ENCODE measurements at places on chromosomes 1 and 21.

- DNase-seq: peak; percentile 84
These were observed 1.6 kb upstream of the KCND3 start for GRCh38 chr1:111990878-111991718.

DNA sequence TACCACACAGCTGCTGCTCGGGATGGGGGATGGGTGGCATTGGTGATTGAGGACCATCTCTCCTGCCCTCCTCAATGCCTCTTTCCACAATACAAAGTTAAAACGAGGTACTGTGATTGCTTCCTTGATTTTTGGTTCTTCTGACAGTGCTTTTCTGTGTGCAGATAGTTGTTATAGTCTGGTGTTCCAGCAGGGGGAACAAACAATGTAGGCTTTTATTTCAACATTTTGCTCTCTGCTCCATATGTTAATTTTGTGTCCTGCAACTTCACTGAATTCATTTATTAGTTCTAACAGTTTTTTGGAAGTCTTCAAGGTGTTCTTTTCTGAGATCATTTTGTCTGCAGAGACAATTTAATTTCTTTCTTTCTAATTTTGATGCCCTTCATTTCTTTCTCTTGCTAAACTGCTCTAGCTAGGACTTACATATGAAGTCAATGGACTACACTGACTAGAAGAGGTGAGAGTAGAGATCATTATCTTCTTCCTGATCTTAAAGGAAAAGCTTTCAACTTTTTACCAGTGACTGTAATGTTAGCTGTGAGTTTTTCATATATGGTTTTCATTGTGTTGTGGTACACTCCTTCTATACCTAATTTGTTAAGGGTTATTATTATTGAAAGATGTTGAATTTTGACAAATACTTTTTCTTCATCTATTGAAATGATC is 45.4 kb downstream of the TNFSF18 start:
- DNase-seq: no peak

DNA sequence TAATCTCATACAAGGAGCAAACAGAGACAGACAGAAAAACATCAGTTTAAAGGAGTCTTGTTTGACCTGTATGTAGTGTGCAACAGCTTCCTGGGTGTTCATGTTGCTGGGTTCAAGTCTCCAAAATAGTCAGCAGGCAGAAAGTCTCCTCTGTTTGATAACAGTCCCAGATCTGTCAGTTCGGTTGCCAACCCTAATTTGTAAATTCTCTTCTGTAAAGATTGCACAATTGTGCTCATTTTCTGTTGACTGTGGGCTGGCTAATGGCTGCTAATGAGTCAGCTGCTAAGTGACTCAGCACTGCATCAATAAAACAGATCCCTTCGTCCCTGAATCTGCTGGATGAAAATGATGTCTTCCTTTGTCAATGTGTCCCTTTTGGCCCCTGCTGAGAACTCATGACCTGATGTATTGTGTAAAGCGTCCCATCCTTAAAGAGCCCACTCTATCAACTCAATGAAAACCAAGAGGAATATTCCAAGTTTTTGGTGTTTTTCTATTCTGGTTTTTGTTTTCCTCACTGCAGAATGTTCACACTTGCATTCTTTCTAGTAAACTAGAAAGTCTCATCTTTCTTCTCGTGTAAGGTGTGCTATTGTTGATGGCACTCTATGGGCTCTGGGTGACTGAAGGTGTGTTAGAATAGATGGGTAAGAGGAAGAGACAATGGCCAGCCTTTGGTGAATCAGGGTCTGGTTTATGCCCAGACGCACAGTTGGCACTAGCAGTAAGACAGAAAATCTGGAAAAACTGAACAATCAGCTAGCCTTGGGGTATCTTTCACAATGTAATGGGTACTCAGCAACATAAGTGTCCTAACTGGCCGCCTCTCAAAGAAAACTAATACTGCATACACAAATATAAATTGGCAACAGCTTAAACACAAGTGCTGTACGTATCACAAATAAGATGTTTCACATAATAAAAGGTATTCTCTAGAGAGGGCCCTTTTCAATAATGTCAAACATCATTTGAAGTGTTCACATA is 75.1 kb upstream of the SIPA1L2 start:
- no peak for DNase-seq

DNA sequence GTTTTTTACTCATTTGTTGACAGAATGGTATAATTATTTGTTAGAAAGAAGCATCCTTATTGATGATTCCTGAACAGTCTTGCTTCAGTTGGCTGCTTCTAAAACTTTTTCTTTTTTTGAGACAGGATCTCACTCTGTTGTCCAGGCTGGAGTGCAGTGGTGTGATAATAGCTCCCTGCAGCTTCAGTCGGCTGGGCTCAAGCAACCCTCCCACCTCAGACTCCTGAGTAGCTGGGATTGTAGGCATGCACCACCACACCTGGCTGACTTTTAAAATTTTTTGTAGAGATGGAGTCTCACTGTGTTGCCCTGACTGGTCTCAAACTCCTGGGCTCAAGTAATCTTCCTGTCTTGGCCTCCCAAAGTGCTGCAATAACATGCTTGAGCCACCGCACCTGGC is 38.8 kb downstream of the MACF1 start:
- DNase-seq: no peak

- DNase-seq: no peak
These were observed 149.5 kb upstream of the HP1BP3 start for GRCh38 chr1:20936621-20937020.

GRCh38 chr1:17276568-17276967 is 27.7 kb downstream of the PADI3 start:
- peak; percentile 87 for DNase-seq

- DNase-seq: no peak
These were observed 6.7 kb downstream of the PLEKHG5 start for GRCh38 chr1:6484826-6485167.

DNA sequence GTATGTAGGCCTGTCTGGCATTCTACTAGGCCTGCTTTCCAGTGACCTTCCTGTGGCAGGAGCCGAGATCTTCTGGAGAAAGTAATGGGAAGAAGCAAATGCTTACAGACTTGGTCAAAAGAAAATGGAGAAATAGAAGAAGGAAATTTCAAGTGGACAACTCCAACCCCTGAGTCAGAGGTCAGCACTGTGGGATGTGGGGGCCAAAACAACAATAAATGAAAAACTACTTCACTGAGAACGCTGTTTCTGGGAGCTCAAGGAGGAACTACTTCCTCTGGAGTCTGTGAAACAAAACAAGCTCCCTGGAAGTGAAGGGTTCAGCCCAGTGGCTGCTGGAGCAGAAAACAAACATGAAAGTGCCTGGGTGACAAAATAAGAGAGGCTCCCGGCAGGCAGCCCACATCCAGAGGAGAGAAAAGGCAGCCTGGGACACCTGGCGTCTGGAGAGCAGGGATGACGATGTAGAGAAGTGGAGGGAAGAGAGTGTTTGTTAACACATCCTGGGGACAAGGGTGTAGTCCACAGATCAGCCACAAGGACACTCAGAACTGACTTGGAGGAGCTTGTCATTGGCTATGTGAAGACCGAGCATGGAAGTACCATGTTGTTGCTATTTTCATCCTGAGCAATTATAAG is 355.2 kb downstream of the SMYD3 start:
- no peak for DNase-seq

DNA sequence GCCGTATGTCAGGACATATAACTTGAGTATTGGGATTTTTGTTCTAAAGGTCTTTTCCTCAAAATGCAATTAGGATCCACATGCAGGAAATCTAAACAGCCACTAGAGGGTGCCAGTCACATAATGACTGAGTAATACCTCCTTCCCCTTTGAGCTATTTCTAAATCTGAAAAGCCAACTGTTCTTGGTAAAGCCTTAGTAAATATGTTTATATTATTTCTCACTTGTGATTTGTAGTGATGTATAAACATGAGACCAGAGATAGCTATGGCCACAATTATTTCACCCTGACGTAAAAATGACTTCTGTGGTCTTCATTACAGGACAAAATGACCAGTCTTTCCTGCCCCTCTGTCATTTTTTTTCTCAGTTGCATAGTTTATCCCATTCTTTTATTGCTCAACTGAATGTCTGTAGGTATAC is 41.0 kb upstream of the DR1 start:
- DNase-seq: no peak

GRCh38 chr21:17491716-17492414 is 21.0 kb upstream of the CXADR start:
- DNase-seq: no peak

DNA sequence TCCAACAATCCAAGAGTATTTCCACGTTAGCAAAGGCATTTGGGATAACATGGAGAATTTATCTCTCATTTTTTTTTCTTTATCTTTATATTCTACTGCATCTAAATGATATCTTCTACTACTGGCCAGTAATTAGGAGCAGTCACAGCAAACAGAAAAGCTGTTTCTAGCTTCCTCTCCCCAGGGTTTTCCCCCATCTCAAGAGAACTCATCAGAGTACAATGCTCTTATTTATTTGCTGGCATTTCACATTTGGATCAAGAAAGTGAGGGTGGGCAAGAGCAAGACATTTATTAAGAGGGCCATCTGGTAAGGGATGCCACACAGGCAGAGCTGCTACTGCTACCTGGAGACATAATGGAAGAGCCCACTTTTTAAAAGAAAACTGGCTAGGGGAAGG is 368.2 kb downstream of the USH2A start:
- no peak for DNase-seq

- DNase-seq: no peak
These were observed 460.2 kb downstream of the KIF26B start for GRCh38 chr1:245615001-245615400.

DNA sequence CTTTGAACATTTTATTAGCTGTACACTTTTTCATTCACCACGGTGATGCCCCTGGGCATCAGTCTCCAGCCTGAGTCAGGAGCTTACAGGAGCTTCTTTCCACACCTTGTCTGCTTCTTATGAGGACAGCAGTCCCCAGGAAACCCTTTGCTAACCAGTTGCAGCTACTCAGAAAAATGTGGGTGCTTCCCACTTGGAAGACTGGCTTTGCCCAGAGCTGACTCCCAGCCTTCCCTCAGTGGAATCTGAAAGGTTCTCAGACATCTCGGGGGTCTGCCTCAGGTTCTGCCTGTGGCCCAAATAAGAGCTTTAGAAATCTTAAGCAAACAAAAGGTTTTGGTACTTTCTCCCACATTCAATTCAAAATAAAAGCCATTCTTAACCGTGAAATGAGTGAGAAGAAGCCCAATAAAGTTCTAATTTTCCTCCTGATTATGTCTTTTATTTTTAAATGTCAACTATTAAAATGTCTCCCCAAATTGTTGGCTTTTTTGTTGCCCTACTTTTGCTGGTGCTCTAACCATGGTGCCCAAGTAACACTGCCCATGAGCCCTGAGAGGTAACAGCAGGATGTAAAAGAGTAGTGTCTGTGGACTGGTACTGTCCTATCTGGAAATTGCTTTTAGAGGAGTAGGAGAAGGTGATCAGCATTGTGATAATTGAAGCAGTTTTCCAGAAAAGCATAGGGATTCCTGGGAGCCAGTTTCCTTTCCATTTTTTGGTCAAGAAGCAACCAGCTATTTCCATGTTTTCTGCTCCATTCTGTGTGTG is 5.6 kb downstream of the C1orf53 start:
- DNase-seq: no peak

DNA sequence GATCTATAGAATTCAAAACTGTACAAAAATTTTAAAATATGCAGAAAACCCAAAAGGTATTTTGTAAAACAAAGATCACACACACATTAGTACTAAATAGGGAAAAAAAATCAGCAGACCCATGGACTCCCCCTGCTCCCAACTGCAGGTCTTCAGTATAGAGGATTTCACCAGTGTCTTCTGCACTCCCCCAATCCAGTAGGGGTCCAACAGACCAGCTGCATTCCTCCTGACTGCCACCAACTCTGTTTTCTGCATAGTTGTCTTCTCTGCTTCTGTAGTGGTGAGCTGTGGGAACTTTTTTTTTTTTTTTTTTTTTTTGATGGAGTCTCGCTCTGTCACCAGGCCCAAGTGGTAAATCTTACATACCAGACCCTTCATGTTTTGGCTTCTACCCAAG is 21.9 kb downstream of the CLCA2 start:
- no peak for DNase-seq

- no peak for DNase-seq
These were observed 34.3 kb upstream of the MTF1 start for GRCh38 chr1:37893673-37894072.

DNA sequence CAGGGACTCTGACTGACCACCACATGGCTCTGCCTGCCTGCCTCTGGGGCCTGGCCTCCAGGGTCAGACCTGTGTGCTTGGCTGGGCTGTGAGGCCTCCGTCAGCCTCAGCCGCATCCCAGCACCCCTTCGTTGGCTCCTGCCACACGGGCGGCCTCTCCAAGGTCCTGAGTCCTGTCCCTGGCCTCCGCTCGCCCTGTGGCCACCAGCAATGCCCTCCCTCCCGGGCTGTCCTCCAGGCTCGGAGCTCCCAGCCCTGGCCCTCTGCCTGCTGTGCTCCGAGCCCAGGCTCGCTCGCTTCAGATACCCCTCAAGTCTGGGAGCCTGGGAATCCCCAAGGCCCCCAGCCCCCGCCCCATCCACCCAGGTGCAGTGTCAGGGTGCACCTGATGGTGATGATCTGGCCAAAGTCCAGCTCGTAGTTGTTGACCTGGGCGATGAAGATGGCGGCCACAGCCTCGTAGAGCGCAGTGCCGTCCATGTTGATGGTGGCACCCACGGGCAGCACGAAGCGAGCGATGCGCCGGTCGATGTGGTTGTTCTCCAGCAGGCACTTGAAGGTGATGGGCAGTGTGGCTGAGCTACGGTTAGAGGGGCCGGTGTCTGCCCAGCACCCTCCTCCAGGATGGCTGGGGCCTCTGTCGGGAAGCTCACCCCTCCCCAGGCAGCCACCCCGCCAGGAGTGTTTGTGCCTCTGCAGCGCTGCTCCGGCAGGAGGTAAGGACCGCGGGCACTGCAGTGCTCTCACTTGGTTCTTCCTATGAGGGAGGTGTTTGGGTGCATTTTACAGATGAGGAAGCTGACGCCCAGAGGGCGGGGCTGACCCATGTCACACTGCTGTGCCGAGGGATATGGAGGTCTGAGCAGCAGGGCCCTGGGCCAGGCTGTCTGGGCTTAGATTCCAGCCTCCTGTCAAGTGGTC is 28.5 kb downstream of the PODN start:
- no peak for DNase-seq

GRCh38 chr1:65002508-65003315 is 36.4 kb upstream of the JAK1 start:
- DNase-seq: peak; percentile 89

DNA sequence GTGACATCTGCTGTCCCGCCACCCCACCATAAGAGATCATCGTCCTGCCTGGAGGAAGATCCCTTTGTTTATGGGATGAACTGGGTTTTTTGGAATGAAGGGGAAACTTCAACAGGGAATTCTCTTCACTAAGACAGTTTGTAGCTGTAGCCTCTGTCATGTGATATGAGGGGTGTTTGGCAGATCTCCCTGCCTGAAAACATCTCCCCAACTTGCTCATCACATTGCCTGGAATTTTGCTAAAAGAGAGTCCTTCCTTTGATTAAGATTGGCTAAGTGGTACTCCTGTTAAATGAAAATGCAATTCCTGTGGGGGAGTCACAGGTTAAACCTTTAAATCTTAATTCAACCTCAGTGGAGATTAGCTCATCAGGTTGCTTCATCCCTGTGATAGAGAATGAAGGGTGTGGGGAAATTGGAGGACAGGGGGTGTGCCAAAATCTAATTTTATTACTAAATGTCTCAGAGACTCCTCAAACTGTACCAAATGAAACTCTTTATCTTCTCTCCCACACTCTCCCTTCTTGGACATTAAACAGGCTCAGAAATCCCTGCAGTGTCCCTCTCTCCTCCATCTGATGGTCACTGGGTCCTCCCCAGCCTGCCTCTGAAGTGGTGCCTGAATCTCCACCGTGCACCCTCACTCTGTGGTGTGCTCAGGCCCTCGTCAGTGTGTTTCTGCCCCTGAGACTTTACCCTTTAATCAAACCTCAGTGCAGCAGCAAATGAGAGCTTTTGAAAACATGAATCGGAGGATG is 54.8 kb downstream of the IER5 start:
- DNase-seq: no peak
